ENCODE measurements at places on chromosomes 3 and 15. TPM values are rescaled to one million over a fixed set of nuclear protein-coding genes. Genes with fewer than 3 reads are reported as not detected.

Gene GOLGA8T
- total RNA-seq, result not detected

Gene MLF1
- 14.1 TPM for total RNA-seq

Gene ALPK3
- 0.59 TPM for total RNA-seq

Gene SHF
- 4.1 TPM for total RNA-seq

Gene CX3CR1
- total RNA-seq, result under 0.01 TPM
